ENCODE measurements at places on chromosomes 7 and 10.
A peak's percentile ranks its signal among the peaks of the same experiment; 100 is the strongest.

GRCh38 chr7:4744391-4745264 lies 30.8 kb upstream of the AP5Z1 start:
- DNase-seq, result peak; percentile 79

- DNase-seq, result no peak
Observed at GRCh38 chr7:94367949-94368348, 26.7 kb upstream of the COL1A2 start.

- DNase-seq, result no peak
Observed at GRCh38 chr7:742791-743190, 15.7 kb upstream of the PRKAR1B start.

DNA sequence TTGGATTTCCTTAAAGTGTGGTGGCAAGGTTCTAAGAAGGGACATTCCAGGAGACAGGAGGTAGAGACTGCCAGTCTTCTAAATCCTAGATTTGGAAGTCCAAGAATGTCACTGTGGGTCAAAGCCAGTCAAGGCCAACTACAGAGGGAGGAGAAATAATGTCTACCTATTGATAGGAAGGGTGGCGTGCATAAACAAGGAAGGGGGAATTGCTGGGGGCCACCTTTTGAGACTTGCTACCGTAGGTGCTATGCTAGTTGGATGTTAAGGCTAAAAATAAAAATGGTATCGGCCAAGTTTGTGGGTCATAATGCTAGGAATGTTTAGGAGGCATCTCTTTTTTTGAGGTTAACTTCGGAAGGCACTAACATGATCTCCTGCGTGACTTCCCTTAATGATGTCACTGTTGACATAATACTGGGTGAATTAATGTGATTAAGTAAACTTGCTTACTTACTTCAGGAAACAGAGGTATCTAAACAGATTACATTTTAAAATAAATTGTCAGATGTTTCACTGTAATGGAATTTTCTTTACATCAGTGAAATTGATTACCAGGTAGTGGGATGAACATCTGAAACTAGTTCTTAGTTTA lies 4.8 kb downstream of the BTRC start:
- DNase-seq, result no peak

DNA sequence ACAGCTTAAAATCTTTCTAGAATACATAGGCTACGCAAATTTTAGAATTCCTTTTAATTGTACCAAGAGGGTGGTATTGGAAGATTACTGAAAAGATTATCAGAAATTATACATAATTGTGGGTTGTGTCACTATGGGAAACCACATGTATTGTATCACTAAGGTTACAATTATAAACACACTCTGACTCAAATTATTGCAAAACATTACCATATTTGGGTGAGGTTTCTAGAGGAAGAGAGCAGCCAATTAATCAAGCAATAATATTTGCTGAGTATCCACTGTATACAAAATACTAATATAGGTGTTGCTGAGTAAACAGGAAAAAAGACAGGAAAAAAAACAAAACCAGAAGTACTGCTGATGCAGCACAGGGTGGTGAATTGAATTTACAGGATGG lies 3.1 kb upstream of the CAPZA2 start:
- DNase-seq, result no peak

GRCh38 chr10:118966076-118966849 lies 63.3 kb upstream of the NANOS1 start:
- DNase-seq, result no peak

GRCh38 chr7:140217750-140218501 lies 41.1 kb upstream of the KDM7A start:
- no peak for DNase-seq

DNA sequence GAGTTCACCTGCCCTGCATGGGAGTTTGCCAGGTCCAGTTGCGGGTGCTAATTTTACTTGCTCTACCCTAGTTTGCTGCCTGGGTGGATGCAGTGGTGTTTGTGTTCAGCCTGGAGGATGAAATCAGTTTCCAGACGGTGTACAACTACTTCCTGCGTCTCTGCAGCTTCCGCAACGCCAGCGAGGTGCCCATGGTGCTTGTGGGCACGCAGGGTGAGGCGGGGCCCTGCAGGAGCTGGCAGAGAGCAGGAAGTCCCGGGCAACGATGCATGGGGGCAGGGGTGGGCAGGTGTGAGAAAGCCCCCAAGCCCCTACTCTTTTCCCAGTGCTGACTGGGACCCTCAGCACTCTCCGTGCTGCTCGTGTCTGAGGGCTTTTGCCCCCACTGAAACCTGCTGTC lies 31.3 kb downstream of the AGAP3 start:
- no peak for DNase-seq

DNA sequence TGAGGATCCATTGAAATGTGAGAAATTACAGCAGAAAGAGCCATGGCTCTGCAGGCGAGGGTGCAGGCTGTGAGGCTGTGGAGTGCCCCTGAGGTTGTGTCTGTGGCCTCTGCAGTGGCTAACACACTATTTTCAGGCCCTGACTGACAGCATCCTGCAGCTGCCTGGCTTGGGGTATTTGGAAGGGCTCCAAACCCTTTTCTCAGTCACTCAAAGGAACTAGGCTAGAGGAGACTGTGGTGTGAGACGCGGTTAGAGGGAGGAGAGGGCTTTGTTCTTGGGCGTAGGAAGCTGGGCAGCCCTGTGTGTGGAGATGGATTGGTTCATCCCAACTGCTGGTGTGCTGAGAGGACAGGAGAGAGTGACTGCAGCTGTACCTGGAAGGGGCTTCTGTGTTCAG lies 134.9 kb downstream of the RAMP3 start:
- no peak for DNase-seq

GRCh38 chr10:12716042-12716441 lies 285.5 kb downstream of the CCDC3 start:
- no peak for DNase-seq

DNA sequence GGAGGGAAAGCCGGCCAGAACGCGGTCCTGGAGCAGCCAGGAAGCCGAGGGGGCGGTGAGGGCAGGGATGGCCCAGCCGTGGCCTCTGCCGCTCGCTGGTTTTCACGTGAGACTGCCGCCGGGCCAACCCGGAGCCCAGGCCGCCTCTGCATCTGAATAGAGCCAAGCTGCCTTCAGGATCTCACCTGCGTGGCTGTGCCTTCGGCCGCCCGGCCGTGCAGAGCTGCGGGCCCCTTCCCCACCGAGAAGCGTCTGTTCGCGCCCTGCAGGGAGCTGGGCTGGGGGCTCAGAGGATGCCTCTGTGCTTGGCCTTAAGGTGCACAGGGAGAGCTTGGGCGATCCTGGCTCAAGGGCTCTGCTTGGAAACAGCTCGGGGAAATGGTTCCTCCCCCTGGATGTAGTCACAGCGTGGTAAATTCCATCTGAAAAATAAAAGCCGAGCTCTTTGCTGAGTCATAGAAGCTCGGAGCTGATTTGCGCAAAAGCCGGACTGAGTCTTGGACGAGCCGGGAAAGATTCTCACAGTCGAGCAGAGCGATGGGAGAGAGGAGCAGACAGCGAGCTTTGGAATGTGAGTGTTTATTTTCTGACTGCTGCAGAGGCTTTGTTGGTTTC lies at the start of gene JAKMIP3:
Gene JAKMIP3 (plus strand): TSS at position 456 of the 615 bp plus-strand sequence. CDS start 38,863 bp downstream, outside the sequence.
- peak; percentile 41 for DNase-seq

DNA sequence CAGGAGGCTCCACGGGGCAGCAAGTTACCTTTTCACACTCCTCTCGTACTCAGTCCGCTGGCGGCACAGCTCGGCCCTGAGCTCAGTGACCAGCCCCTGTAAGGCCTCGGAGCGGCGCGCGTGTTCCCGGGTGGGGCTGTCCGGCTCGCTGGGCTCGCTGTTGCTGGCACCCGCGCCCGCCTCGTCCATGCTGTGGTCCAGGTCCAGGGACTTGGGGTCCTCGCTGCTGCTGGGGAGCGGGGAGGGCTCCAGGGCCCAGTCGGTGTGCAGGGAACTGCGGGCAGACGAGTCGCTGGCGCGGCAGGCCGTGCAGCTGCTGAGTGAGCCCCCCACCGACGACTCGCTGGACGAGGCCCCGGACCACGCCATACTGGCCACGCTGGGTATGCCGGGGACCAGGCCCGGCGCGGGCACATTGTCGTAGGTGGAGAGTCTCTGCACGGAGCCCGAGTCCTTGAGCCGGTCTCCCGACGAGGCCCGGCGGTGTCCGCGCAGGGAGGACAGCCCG lies 143.8 kb downstream of the MAPK8 start:
- DNase-seq, result no peak

GRCh38 chr10:72334196-72334824 lies 20.4 kb downstream of the DNAJB12 start:
- DNase-seq, result no peak

DNA sequence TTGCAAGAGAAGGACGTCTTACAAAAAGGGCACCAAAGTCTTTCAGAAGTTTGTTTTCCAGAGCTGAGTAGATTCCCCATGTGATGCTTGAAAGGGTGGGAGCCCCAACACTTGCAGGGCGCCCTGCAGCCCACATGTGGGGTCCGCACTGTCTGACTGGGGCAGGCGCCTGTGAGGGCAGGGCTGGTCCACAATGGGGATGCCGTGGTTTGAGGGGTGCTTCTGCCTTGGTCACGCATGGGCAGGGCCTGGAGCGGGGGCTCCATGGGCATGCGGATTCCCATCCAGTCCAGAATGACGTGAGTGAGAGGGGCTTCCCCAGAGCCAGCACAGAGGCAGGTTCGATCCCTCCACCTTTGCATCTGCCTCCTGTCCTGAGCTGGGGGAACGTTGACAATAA lies 101.5 kb upstream of the SHH start:
- no peak for DNase-seq

GRCh38 chr10:126867567-126868365 lies 37.5 kb upstream of the DOCK1 start:
- no peak for DNase-seq

GRCh38 chr7:65923316-65923715 lies 50.4 kb downstream of the VKORC1L1 start:
- no peak for DNase-seq

GRCh38 chr10:119538632-119539358 lies 3.7 kb downstream of the RGS10 start:
- DNase-seq, result no peak

- DNase-seq, result no peak
Observed at GRCh38 chr10:121457729-121458128, 140.5 kb downstream of the FGFR2 start.

- peak; percentile 68 for DNase-seq
Observed at GRCh38 chr7:108146070-108146842, 16.1 kb upstream of the LAMB4 start.

DNA sequence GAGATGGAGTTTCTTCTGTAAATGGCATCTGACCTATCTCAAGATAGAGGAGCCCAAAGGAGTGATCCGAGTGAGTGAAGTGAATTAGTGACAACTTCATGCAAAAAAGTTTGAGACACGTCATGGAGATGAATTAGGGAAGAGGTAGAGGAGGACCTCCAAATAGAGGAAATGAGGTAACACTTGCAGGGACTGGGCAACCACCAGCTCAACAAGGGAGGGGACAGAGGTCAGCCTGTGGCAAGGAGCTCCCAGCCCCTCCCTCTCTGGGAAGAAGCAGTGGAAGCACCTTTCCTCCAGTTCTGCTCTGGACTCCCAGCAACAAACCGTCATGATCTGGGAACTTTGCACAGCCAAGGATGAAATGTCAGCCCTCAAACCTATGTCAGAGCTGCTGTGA lies 83.5 kb upstream of the IKZF1 start:
- no peak for DNase-seq

DNA sequence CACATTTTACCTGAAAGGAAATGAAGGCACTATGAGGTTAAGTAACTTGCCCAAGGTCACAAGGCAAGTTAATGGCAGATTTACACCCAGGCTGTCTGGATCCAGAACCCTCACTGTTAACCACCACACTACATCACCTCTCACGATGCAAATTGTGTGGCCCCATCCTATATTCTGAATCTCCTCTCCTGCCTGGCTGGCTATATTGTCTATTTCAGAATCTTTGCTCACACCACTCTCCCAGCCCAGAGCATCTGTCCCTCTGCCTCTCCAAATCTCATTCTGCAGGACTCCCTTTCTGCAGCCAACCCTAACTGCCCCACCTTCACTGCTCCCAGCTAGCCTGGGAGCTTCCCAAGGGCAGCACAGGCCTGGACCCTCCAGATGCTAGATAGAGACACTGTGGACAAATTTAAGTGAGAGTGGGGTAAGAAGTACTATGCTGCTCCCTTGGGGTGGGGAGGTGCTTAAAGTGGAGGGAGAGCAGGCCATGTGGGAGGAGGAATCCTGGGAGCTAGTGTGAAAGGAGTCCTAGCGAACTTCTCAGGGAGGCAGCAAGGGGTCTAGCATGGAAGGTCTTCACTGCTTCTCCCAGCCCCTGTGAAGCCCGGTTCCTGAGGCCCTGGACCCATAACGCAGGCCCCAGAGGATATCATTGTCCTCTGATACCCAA lies 786 bp downstream of the CUEDC2 start:
- DNase-seq, result no peak

- DNase-seq, result no peak
Observed at GRCh38 chr10:4018054-4018511, 233.1 kb upstream of the KLF6 start.

DNA sequence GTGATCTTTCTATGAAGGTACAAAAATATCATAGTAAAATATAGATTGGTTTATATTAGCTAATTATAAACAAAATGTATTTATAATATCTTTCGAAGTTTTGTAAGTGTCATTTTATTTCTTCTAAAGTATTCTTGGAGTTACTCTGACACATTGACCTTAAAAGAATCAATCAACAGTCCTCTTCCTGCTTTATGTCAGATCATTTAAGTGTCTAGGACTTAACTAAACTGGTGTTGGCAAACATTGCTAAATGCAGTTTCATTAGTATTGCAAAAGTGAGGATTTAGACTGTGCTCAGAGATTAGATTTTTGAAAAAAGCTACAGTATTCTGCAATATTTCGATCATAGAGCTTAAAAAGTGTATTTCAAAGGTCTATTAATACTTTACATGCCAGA lies 10.3 kb downstream of the GLCCI1 start:
- no peak for DNase-seq

- no peak for DNase-seq
Observed at GRCh38 chr10:49571388-49571787, 32.5 kb upstream of the ERCC6 start.

DNA sequence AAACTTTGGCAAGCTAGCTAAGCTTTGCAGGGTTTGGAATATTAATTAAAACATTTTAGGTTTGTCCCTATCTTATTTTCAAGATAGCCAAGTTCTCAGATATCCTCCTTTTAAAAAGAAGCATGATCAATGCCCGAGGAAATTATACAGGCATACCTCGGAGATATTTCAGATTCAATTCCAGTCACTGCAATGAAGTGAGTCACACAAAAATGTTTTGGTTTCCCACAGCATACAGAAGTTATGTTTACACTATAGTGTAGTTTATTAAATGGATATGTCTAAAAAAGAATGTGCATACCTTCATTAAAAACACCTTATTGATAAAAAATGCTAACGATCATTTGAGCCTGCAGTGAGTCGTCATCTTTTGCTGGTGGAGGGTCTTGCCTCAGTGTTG lies 382.9 kb upstream of the NPVF start:
- DNase-seq, result no peak

GRCh38 chr10:114195079-114195478 lies 15.9 kb downstream of the TDRD1 start:
- no peak for DNase-seq

All from left renal pelvis (tissue), 4 donors.